ENCODE measurements at places on chromosomes 7 and 10.

DNA sequence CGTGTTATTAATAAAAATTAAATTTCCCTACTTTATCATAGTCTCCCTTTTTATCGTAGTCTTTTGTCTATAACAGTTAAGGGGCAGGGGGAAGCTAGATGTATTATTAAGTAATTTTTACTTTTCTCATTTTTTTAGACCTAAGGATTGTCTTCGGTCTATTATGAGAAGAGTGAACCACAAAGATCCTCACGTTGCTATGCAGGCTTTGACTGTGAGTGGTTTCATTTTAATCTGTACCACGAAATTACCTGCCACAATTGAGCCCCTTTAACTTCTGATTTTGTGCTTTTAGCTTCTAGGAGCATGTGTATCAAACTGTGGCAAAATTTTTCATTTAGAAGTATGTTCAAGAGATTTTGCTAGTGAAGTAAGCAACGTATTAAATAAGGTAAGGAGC lies 40.6 kb downstream of the STAM start:
- no peak for DNase-seq

DNA sequence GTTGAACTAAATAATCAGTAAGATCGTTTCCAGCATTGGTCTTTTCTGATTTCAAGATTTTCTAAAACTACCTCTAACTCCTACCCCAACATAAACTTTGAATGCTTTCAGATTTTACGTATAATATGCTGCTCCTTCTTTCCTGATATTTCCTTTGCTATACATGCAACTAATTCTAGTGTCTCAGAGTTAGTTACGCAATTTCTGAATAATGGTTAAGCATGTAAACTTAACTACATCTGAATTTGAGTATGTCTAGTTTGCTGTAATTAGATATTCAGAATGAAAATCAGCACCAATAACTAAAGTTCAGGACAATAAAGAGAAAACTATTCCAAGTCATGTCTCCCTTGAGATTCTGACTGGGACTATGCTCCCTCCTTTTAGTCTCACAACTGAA lies 71.0 kb downstream of the SEMA3C start:
- DNase-seq, result no peak

- DNase-seq, result no peak
These were observed 7.8 kb downstream of the RNF216 start for GRCh38 chr7:5773661-5774086.

DNA sequence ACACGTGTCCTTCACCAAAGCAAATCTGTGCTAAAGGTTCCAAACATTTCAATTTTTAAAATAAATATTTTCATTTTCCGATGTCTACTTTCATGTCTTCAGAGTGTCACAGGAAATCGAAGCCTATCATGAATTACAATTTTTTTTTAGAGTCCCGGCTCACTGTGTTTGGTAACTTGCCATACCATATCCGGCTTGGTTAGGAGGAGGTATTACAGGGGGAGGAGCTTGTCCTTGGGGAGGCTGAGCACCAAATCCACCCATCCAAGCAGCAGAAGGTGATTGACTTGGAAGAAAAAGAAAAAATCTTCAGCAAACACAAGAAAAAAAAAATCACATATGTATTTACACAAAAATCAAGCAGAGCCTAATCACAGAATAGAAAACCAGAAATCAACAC lies 21.3 kb downstream of the TIAL1 start:
- no peak for DNase-seq

GRCh38 chr7:2387897-2388636 lies 15.3 kb upstream of the CHST12 start:
- DNase-seq, result no peak

DNA sequence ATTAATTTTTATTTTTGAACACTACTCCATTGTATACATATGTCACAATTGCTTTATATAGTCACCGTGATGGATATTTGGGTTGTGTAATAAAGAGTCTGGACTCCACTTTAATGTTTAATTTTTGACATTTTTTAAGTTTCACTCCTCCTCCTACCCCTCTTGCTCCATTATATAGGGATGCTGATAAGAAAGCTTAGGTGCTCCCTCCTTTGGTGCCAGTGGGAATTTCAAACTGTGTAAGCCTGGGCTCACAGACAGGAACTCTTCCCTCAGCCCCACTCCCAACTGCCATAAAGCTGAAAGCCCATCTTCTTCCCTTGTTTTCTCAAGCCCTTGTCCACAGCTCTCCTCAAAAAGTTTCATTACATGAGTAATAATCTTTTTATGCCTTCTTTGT lies 47.6 kb downstream of the TWIST1 start:
- peak; percentile 52 for DNase-seq

DNA sequence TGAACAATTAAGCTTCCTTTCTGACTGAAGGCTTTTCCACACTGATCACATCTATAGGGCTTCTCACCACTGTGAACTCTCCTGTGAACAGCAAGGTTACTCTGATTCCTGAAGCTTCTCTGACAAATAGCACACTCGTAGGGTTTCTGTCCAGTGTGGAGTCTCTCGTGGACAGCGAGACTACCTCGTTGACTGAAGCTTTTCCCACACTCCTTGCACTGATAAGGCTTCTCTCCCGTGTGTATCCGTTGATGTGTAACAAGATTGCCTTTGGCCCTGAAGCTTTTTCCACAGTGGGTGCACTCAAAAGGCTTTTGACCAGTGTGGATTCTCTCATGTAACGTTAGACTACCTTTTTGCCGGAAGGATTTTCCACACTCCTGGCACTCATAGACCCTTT lies 4.4 kb downstream of the ZNF32 start:
- DNase-seq, result no peak

GRCh38 chr10:133527771-133528271 lies 658 bp downstream of the CYP2E1 start:
- no peak for DNase-seq

DNA sequence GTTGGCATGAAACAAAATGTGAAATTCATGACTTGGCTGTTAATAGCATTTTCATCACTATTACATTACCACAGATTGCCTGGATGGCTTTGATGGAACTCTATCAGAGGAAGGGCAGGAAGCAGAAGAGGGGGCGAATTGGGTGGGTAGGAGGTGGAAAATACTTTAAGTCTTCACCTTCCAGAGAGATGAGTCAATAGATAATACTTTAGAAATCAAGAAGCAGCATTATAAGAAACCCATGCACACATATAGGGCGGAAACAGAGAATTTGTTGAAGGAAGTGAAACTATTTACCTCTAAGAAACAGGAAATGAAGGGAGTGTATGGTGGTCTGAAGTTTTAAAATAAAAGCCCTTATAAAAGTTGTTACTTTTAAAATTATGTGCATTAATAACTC lies 152.1 kb upstream of the TARP start:
- no peak for DNase-seq

GRCh38 chr7:22935269-22935668 lies 78.7 kb downstream of the HYCC1 start:
- DNase-seq, result peak; percentile 4

DNA sequence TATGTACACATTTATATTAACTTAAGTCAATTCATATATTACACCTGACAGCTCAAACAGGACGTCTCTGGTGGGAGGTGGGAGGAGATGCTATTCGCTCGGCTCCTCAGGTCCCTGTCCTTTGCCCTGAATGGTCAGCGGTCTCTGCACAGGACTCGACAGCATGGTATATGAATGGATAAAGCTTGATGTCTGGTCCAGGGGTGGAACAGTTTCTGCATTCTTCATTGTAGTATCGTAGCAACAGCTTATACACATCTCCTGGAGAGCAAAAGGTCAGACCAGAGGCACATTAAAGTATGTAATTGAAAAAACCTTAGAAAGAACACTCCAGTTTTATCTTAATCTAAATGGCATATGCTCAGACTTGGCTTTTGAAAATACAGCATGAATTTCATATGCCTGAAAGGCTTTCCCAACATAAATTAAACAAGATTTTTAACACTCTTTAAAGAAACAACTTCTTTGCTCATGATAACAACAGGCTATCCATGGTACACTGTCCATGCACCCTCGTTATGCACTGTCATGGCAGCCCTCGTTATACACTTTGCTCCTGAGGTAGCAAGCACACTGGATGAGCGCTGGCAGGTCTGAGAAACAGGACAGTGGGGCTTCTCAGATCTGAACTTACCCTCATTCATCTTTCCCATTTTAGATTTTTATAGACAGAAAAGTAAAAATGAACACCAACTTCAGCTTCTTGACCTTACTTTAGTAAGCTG lies 57.3 kb upstream of the OGDHL start:
- no peak for DNase-seq

- no peak for DNase-seq
These were observed 19.8 kb downstream of the CEP41 start for GRCh38 chr7:130420943-130421578.

GRCh38 chr7:45583296-45583695 lies 9.1 kb downstream of the ADCY1 start:
- no peak for DNase-seq

DNA sequence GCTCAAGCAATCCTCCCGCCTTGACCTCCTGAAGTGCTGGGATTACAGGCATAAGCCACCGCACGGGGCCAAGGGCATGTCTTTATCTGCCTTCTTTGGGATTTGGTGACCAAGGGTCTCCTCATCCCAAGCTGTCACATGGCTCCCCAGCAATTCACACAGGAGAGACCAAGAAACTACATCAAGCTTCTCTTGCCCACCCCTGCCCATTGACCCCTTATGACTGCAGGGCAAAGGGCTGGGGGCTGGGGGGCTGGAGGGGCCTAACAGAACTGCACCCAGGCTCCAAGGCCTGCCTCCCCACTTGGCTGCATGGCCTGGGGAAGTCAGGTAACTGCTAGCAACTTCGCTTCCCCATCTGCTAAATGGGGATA lies 137.1 kb downstream of the SH3PXD2A start:
- DNase-seq, result no peak

DNA sequence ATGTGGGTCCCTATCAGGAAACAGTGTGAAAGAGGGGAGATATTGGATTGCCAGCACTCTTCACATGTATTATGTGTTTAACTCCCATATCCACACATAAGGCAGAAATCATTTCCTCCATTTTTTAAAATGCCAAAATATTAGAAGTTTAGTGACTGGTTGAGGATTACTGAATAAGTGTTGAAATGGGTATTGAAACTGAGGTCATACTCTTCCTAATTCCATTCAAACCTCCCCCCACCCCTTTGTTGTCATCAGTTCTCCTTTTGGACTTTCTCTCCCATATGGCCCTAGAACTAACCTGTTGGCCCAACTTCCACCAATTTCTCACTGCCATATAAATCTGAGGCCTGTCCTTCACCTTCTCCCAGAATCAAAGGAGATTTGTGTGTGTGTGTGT lies 81.6 kb downstream of the EVX1 start:
- no peak for DNase-seq

DNA sequence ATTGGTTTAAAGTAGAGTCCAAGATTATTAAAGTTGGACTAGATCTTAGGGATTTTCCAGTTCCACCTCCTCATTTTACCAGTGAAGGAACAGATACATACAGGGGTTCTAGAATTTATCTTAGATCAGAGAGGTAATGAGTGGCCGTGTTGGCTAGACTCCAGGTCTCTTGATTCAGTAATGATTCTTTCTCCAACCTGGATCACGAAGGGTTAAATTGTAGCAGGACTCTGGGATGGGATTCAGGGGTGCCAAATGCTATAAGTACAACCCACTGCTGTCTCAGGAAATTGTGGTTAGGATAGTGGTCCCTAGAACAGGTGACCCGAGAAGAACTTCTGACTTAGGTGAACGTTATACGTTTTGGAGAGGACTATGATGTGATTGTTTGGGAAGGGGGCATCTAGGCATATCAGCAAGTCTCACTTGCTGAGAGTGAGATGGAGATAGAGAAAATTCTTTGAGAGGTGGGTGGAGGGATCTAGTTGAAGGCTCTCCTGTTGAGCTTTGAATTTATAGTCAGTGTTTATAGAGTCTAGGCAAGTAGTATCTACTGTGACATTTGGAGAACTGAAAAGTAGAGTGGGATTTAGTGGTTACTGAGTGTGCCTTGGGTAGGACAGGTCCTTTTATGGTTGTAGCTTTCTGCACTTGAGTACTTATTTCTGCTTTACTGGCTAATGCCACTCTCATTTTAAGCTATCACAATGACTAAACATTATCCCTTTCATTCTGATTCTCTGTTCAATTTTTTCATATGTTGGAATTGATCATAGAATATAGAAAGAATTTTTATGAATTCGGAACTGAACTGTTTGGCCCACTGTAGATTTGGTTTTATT lies 58.3 kb downstream of the ST7 start:
- no peak for DNase-seq

- DNase-seq, result no peak
These were observed 93.5 kb downstream of the UPF2 start for GRCh38 chr10:11949152-11949551.

- DNase-seq, result peak; percentile 40
These were observed 73.0 kb upstream of the LEP start for GRCh38 chr7:128167791-128168666.

GRCh38 chr7:50660040-50660829 lies 95.0 kb upstream of the DDC start:
- no peak for DNase-seq

DNA sequence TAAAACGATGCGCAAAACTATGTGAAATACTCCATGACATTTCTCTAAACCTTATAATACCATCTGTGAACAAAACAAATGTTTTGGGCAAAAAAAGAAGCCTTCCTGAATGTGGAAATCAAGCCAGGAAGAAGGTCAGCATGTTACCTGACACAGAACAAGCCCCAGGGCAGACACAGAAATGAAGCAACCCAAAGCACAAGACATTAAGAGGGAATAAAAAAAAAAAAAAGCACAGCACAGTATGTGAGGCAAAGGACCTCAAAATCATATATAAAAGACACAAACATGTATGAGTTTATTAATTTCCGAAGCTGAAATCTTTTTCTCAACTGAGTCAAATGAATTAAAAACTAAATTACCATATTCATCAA lies 161.8 kb downstream of the SKIDA1 start:
- no peak for DNase-seq

- no peak for DNase-seq
These were observed 822.0 kb downstream of the TNS3 start for GRCh38 chr7:46759711-46760480.

GRCh38 chr7:38682606-38683005 lies 51.4 kb upstream of the AMPH start:
- no peak for DNase-seq

DNA sequence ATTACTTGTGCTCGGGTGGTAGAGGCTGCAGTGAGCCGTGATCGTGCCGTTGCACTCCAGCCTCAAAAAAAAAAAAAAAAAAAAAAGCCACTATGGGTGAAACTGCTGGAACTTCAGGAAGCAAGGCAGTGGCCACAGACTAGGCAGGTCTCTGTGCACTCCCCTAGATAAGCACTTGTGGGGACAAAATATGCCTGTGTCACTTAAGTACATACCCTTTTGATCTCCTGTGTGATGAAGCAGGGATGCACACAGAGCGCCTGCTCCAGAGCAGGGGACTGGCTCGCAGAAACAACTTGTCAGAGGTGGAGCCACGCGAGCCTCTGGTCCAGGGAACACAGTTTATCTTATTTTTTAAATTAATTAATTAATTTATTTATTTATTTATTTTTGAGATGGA lies 42.9 kb upstream of the PSAP start:
- no peak for DNase-seq

- DNase-seq, result no peak
These were observed 143.8 kb downstream of the TEX36 start for GRCh38 chr10:125538947-125539731.

GRCh38 chr7:120180221-120180620 lies 92.8 kb upstream of the KCND2 start:
- DNase-seq, result no peak

All from neural progenitor cell (in vitro differentiated cells).